ENCODE measurements at places on chromosomes 5 and 9.

DNA sequence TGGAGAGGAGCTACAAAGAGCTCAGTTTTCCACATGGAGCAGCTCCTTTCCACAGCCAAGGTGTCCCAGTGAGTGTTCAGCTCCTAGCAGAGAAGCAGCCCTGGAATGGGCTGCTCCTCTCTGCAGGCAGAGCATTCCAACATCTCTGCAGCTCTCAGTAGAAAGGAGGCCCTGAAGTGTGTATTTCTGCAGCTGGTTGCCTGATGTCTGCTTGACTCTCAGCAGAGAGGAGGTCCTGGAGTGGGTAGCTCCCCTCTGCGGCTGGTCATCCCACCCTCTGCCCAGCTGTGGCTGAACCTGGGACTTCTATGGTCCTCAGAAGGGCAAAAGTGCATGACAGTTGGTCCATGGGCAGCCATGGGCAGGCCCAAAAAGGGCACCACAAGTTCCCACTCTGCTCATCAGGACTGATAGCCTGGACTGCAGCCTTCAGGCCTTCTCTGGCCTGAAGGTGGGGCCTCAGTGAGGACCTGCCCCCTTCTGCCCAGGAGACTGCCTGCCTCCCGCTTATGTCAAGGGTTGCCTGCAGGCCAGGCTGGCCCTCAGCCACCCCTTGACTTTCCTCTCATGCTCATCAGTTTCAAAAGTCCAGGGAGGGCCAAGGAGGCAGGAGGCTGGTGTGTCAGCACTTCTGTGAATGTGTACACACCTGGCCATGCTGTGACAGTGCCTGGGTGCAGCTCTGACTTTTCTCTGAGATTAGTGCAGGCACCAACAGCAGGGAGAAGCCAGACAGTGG, 605.9 kb upstream of the FAM174A start:
- DNase-seq = no peak

DNA sequence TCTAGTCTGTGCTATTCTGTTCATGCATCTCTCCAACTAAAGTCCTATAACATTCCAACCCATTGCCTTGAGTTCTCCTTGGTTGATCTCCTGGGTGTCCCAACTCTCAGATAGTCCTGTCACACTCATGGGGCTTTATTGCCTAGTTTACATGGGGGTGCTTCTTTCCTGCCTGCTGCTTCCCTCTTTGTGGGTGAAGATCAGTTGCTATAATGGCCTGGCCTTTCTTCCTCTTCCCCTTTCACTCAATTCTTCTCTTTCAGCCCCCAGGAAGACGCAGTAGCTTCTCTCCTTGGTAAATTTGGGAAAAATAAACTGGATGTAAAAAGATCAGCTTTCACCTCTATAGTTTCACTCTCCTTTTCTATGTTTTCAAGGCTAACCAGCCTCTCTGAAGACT, 66.5 kb downstream of the PTCD2 start:
- DNase-seq = no peak

- no peak for DNase-seq
These were observed 38.0 kb upstream of the TENT2 start for GRCh38 chr5:79573983-79574890.

DNA sequence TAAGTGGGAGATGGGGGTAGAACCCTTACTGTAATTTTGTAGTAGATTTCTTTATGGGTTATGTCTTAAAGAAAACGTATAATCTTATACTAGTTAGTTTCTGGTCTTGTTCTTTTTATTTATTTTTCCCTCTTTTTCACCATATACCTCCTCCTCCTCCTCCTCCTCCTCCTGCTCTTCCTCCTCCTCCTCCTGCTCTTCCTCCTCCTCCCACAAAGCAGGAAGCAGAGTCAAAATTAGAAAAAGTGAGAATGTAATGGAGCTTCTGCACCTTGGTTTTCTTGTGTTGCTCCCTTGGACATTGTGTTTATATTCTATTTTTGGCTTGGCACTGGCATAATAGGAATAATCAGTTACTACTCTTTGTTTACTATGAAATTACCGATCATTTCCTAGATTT, 4.5 kb downstream of the MACIR start:
- no peak for DNase-seq

DNA sequence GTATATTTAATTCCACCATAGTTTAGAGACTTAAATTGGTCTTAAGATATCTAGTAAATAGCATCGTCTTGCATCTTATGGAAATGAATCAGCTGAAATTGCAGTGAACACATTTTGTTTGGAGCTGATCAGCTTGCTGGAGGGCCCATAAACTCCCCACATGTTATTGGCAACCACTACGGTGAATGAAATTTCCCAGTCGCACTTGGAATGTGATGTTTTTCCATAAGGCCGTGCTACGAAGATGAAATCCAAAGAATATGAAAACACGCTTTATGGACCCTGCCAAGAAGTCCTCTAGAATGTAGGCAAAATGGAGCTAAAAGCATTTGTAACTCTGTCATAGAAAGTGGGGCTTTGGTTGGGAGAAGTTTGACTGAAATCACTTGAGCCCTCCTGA, 572.1 kb downstream of the ACTL7B start:
- no peak for DNase-seq

GRCh38 chr9:19551124-19551929, 142.5 kb downstream of the ACER2 start:
- no peak for DNase-seq
